ENCODE measurements at places on chromosomes 6 and 20. TPM values are rescaled to one million over a fixed set of nuclear protein-coding genes. Genes with fewer than 3 reads are reported as not detected.
A peak's percentile ranks its signal among the peaks of the same experiment; 100 is the strongest.

UNC5CL gene
- total RNA-seq: 3.6 TPM

XKR7 gene
- 2.1 TPM for total RNA-seq

RIN2 gene
- total RNA-seq: 19.6 TPM

CPNE5 gene
- 0.29 TPM for total RNA-seq

UBD gene
- total RNA-seq: not detected

OPRM1 gene
- total RNA-seq: not detected

C6orf58 gene
- total RNA-seq: not detected

- no peaks in the 10 kb centered on the region for H3K36me3 ChIP-seq
- no peaks in the 10 kb centered on the region for H3K4me1 ChIP-seq
- DNase-seq: no peak
- H3K27ac ChIP-seq: peak overlapping the region; percentile 83
- H3K27me3 ChIP-seq: no peaks in the 10 kb centered on the region
These were observed 15.2 kb upstream of the LIN28B start for GRCh38 chr6:104941729-104942091.

GRCh38 chr6:139262519-139263300, 29.1 kb downstream of the TXLNB start:
- no peak overlapping the region for H3K27ac ChIP-seq
- DNase-seq: no peak
- no peaks in the 10 kb centered on the region for H3K36me3 ChIP-seq
- no peak overlapping the region for H3K4me3 ChIP-seq
- no peaks in the 10 kb centered on the region for H3K27me3 ChIP-seq

DNA sequence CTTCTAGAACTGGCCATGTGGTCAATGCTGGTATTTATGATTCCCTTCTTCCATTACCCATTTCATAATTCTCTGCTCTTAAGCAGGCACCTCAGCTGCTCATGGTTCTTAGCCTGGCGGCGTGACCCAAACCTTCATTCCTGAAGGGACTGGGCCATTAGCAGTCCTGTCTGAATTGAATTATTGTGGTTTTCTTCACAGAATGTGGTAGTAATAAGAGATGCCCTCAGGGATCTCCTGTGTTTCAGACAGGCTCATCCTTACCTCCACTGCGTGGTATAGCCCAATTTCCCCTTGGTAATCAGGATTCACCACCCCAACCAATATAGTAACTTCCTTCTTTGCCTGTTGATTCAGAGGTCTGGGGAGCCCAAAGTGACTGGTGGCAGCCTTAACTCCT, 37.6 kb downstream of the PKIB start:
- no peaks in the 10 kb centered on the region for H3K36me3 ChIP-seq
- no peaks in the 10 kb centered on the region for H3K27me3 ChIP-seq
- no peak overlapping the region for H3K27ac ChIP-seq
- no peak for DNase-seq

DNA sequence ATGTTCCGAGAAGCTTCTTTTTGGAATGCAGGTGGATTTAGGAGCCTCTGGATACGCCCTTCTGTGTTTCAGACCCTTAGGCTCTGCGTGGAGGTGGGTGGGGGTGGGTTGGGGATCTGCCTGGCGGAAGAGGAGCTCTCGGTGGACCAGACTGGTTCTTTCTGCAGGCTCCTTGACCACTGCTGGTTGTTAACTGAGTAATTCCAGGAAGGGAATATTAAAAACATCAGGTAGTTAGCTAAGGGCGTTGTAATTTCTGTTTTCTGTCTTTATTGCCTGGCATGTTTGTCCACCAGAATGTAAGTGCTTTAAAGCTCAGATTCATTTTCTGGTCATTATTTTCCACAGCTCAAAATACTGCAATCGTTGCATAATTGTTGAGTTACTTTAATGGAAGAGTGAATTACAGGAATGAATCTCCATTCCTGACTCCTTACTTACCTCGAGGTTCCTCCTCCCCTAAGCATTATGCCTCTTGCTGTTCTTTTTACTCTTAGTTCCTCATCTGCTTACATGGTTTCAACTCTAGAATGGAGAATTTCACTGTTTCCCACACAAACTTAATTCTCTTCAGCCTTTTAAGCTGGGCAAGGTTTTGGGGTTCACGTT, 5.9 kb downstream of the CDYL start:
- no peaks in the 10 kb centered on the region for H3K27me3 ChIP-seq
- peaks cover 11% of the 10 kb centered on the region for H3K4me1 ChIP-seq
- no peak for DNase-seq
- H3K27ac ChIP-seq: no peak overlapping the region

DNA sequence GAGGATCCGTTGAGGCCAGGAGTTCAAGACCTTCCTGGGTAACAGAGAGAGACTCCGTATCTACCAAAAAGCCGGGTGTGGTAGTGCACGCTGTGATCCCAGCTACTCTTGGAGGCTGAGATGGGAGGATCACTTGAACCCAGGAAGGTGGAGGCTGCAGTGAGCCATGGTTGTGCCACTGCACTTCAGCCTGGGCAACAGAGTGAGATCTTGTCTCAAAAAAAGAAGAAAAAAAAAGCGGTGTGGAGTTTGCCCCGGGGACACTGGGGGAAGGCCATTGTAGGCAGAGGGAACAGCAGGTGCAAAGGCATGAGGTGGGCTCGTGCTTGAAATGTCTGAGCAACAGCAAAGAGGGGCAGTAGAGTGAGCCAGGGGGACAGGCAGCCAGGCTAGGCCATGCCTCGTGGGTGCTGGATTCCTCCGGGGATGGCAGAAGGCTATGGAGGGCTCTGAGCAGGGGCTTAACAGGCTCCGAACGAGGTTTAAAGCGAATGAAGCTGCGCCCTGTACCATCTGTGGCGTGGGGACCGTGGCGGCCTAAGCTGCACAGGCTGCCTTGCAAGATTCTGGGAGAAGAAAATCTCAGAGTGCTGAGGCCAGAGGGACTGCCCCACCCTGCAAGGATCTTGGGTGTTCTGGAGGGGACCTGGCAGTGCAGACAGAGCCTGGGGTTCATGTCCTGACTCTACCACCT, 36.9 kb upstream of the NOL4L start:
- no peak overlapping the region for H3K4me3 ChIP-seq
- H3K27ac ChIP-seq: peak overlapping the region; percentile 57
- no peak for DNase-seq
- H3K36me3 ChIP-seq: no peaks in the 10 kb centered on the region
- H3K4me1 ChIP-seq: peaks cover 1% of the 10 kb centered on the region

DNA sequence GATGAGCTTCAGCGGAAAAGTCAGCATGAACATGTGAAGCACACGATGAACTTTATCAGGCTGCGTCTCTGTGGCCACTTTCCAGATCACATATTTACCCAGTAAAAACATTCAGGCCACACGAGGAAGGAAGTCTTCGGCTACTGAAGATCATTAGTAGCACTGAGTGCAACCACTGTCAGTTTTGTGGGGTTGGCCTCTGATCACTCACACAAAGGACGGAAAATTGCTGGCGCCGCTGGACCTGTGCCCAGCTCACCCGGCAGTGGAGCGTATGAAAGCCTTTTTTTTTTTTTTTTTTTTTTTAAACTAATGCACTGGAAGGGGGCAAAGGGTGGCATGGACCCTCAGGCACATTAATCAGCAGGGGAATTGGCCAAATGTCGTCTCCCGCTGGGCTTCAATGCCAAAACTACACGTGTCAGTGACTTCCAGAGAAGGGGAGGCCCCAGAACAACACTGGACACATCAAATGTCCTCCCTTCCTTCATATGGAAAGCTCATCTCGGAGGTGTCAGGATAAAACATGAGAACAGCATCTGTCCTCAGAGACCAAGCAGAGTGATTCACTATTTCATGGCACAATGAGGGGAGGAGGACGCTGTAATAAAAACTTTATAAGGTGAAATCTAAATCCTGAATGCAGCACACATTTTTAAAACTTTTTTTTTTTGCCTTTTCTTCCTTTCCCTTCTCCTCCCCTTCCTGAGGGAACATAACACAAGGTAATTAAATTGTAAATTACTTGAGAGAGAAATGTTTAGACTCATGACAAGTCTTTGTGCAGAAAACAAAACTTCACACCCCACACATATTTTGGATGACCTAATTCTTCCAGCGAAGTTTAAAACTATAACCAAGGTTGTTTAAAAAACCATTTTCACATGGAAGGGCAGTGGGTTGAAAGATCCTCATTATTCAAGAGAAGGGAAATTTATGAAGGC, 223.4 kb downstream of the FOXC1 start:
- DNase-seq: no peak
- no peaks in the 10 kb centered on the region for H3K4me1 ChIP-seq
- no peaks in the 10 kb centered on the region for H3K27me3 ChIP-seq
- peak overlapping the region; percentile 25 for H3K27ac ChIP-seq
- H3K4me3 ChIP-seq: no peak overlapping the region

DNA sequence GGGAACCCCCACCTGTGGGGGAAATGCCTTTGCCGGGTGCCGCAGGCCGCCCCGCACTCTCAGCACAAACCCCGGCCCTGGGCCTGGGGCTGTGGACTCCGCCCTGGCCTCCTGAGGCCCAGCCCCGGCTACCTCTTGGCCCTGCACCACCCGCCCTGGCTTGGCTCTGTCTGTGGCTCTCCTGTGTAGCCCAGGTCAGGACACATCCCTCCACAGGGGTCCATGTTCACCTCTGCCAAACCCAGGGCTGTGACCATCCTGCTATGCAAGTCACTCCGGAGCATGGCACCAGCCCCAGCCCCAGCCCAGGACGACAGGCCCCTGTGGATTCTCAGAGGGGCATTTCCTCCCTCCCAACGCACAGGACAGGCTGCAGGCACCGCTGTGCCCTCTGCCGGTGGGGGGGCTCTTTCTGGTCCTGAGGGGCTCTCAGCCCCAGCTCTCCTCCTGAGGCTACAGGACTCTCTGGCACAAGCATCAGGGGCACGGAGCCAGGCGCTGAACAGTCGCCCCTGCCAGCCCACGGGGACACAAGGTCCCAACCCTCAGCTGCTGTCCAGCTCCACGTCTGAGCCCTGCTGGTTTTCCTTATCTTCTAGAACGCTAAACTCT, 45.7 kb downstream of the TAF4 start:
- no peak for DNase-seq
- H3K27me3 ChIP-seq: no peaks in the 10 kb centered on the region
- no peak overlapping the region for H3K27ac ChIP-seq
- no peak overlapping the region for H3K4me3 ChIP-seq
- H3K36me3 ChIP-seq: no peaks in the 10 kb centered on the region

GRCh38 chr6:45922728-45923351, 92.8 kb downstream of the CLIC5 start:
- no peak overlapping the region for H3K4me3 ChIP-seq
- H3K4me1 ChIP-seq: peaks cover 2% of the 10 kb centered on the region
- peak; percentile 90 for DNase-seq
- no peak overlapping the region for H3K27ac ChIP-seq

DNA sequence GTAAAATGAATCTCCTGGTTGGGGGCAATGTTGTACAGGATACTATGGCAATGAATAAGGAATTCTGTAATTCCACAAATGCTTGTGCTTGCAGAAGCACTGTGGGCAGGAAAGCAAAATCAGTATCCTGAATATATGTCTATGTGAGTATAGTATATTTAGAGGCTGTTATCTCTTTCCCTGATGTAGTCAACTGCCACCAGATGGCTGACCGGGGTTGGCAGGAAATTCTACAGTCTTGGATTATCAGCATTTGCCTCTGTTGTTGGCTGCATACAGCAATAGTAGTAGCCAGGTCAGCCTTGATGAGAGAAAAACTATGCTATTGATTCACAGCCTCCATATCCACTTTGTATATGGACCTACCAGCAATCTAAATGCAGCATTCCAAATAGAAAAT, 425.1 kb upstream of the JAG1 start:
- H3K27ac ChIP-seq: no peak overlapping the region
- no peak overlapping the region for H3K4me3 ChIP-seq
- H3K36me3 ChIP-seq: no peaks in the 10 kb centered on the region
- peak; percentile 49 for DNase-seq

DNA sequence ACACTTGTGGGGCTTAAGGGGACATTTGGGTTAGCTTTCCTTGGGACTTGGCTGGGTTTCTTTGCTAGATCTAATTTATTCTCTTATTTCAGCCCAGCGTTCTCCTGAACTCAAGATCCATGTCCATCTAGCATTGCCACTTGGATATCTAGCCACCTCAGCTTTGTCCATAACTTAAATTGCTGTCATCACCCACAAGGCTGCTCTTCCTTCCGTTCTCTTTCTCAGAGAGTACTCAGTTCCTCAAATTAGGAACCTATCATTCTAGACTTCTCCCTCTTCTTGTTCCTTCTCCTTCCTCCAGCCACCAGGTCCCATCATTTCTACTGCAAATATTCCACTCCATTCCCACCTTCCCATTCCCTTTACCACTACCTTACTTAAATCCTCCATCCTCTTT, 4.3 kb downstream of the SMIM26 start:
- H3K27me3 ChIP-seq: no peaks in the 10 kb centered on the region
- H3K4me1 ChIP-seq: no peaks in the 10 kb centered on the region
- no peak overlapping the region for H3K4me3 ChIP-seq
- DNase-seq: no peak

DNA sequence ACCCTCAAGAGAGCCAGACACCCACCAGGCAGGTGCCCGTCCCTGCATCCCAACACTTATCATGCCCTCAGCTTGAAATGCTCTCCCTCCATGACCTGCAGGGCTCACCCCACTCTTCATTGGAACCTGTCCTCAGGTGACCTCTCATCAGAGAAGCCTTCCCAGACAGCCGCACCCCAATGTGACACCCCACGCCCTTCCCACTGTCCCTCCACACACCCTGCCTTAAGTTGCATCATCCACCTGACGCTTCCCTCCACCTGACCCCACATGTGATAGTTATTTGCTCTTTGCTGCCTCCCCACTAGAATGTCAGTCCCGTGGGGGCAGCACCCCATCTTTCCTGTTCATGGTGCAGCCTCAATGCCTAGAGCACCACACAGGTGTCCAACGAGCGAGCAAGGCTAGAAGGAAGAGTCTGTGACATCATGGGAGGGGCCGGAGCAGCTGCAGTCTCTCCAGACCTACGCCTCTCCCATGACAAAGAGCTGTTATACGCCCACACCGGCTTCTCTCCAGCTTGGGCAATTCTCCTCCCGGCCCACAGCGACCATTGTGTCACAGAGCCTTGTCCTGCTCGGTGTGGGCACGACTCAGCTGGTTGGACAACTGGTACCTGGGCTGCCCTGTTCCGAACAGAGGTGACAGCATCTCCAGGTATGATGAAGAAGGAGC, 58.2 kb downstream of the NFATC2 start:
- DNase-seq: no peak
- no peaks in the 10 kb centered on the region for H3K27me3 ChIP-seq
- no peak overlapping the region for H3K4me3 ChIP-seq
- no peaks in the 10 kb centered on the region for H3K4me1 ChIP-seq

DNA sequence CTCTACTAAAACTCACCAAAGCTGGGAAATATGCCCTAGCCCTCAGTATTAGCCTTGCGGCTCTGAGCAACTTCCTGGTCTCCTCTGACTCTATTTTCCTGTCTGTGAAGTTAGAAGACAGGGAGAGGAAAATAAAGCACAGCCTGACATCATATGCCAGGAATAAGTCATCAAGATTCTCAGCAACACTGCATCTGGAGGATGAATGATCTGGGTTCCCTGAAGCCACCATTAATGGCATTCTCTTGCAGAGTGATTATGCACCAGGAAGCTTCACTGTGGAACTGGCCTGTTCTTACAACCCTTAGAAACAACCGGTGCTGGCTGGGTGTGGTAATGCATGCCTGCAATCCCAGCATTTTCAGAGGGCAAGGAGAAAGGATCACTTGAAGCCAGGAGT, 12.4 kb downstream of the ADGRF5 start:
- peaks cover 7% of the 10 kb centered on the region for H3K4me1 ChIP-seq
- no peak overlapping the region for H3K27ac ChIP-seq
- no peak overlapping the region for H3K4me3 ChIP-seq
- DNase-seq: peak; percentile 60
- no peaks in the 10 kb centered on the region for H3K36me3 ChIP-seq
- no peaks in the 10 kb centered on the region for H3K27me3 ChIP-seq

Data from endodermal cell (in vitro differentiated cells).